ENCODE measurements at places on chromosomes 5 and 9. TPM values are rescaled to one million over a fixed set of nuclear protein-coding genes. Genes with fewer than 3 reads are reported as not detected.

DNA sequence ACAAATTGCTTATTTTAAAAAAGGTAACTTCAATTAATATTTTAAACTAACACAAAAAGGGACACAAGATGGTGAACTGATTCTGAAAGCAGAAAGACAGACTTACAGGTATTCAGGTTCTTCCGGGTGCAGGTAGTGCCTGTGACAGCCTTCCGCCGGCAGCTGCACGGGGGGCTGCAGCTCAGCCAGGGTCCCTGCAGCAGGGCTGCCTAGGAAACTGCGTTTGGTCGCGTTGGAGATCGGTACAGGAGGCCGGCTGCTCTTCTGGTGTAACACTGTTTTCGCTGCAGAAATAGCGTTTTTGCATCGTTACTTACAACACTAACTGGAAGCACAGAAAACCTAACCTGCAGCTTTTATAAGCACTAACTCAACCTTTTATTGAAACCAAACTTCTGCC lies 80.0 kb downstream of the CAMSAP1 start:
- no peak overlapping the region for H3K27ac ChIP-seq
- DNase-seq, result no peak
- H3K4me1 ChIP-seq, result no peaks in the 10 kb centered on the region
- H3K36me3 ChIP-seq, result peaks cover 29% of the 10 kb centered on the region
- no peak overlapping the region for H3K4me3 ChIP-seq

- no peak for DNase-seq
- H3K27ac ChIP-seq, result no peak overlapping the region
- H3K36me3 ChIP-seq, result no peaks in the 10 kb centered on the region
- no peaks in the 10 kb centered on the region for H3K4me1 ChIP-seq
- no peak overlapping the region for H3K4me3 ChIP-seq
Measured at GRCh38 chr9:93413530-93413929, 38.0 kb upstream of the FAM120A start.

DNA sequence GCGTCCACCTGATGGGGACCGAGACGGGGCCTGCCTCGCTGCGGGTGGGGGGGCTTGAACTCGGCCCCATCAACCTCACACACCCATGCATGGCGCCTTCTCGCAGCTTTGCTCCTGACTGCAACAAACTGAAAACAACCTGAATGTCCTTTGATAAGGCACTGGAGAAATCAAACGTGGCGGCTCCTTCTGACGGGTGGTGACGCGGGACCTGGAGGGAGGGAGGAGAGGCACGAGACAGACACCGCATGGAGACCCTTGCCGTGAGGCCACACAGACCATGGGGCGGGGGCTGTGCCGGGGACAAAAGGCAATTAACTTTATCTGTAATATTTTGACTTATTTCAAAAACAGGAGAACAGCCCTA lies 48.6 kb downstream of the NACC2 start:
- no peak for DNase-seq
- H3K27ac ChIP-seq, result no peak overlapping the region
- peaks cover 20% of the 10 kb centered on the region for H3K4me1 ChIP-seq
- H3K4me3 ChIP-seq, result no peak overlapping the region
- peaks cover 4% of the 10 kb centered on the region for H3K36me3 ChIP-seq

The PCDHB11 gene
- total RNA-seq, result not detected

The SMC2 gene
- 9.9 TPM for total RNA-seq
